ENCODE measurements at places on chromosomes 3 and 15.

GRCh38 chr15:38253351-38253781, 730 bp downstream of the SPRED1 start:
- DNase-seq, result no peak

DNA sequence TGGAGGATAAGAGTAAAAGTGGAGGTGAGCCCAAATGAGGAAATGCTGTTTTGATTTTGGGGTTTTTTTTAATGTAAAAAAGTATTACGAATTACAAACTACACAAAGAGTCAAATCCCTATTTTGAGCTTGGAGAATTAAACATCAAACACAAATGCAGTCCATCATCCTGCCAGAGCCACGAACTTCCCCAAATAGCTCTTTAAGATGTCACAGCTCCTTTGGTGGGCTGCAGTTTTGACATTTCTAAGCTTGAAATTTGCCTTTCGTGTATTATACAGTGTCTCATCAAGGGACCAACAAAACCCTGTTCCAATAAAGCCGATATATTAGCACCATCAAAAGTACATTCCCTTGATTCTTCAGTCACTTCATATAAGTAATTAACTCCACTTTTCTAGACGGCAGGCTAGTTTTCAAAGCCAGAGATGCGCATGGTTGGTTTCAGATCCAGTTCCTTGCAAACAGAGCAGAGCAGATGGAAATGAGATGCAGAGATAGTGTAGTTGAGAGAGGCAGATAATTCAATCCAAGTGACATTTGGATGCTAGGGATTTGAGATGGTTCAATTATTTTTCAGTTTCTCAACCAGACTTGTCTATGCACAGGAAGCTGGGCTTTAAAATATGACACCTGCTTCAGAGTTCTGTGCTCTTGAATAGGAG, 580.9 kb downstream of the EDEM1 start:
- no peak for DNase-seq

DNA sequence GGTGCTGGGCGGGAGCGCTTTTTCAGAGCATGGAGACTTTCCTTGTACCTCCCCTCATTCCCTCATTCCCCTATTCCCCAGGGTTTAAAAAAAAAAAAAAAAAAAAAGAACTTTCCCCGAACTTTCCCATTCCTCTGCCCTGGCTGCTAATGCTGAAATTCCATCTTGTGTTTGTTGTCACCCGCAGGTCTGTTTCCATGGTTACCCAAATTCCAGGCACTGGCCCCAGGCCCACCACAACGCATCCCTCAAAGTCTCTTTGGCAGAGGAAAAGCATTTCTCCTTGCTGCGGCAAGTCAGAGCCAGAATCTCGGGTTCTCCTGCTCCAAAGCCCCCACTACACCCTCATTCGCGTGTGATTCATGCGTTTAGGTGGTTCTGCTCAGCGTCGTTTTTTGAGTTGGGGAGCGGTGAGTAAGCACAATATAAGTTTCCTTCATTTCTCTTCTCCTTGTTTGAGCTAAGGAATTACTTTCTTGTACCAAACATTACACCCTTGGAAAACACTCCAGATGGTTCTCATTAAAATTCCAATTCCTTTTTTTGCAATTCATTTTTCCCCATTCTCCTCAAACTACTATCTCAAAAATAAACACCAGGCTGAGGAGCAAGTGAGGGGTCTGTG, 21.6 kb downstream of the ANAPC13 start:
- DNase-seq, result no peak

DNA sequence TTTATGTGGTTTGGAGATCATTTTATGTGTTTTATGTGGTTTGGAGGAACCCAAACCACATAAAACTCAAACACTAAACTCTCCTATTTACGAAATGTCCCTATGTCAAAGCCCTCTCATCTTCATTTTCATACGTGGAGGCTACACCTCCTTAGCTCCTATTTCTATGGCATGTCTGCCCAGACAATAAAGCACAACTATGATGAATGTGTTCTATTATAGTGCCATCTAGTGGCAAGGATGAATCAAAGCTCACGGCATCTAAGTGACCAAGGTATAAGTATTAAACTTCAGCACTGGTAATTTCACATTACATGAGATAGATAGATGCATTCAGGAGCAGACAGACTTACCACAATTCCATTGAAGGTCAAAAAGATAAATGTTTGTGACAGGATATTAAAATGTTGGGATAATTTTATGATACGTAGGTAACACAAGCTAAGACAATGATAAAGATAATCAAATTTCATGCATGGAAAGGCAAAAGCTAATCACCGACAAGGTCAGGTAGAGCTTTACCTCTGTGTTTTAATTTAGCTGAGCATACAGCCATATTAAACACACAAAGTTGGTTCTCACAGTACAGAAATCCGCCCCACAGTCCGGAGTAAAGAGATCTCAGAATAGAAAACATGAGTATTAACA, 130.6 kb upstream of the FHIT start:
- no peak for DNase-seq
